ENCODE measurements at places on chromosomes 13 and 19. TPM values are rescaled to one million over a fixed set of nuclear protein-coding genes. Genes with fewer than 3 reads are reported as not detected.

PGLYRP2 gene
- total RNA-seq, result 0.34 TPM

CIC gene
- 83.4 TPM for total RNA-seq

DNA sequence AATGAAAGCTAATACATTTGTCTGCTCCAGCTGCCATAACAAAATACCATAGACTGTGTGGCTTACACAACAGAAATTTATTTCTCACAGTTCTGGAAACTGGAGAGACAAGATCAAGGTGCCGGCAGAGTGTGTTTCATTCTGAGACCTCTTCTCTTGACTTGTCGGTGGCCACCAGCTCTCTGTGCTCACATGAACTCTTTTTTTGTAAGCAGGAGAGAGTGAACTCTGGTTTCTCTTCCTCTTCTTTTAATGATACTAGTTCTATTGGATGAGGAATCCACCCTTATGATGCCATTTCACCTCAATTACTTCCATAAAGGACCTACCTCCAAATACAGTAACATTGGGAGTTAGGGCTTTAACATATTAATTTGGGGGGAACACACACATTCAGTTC lies 11.7 kb downstream of the KCTD12 start:
- DNase-seq, result no peak

- no peak for DNase-seq
These were observed 254.4 kb downstream of the DLEU7 start for GRCh38 chr13:50589139-50589538.

DNA sequence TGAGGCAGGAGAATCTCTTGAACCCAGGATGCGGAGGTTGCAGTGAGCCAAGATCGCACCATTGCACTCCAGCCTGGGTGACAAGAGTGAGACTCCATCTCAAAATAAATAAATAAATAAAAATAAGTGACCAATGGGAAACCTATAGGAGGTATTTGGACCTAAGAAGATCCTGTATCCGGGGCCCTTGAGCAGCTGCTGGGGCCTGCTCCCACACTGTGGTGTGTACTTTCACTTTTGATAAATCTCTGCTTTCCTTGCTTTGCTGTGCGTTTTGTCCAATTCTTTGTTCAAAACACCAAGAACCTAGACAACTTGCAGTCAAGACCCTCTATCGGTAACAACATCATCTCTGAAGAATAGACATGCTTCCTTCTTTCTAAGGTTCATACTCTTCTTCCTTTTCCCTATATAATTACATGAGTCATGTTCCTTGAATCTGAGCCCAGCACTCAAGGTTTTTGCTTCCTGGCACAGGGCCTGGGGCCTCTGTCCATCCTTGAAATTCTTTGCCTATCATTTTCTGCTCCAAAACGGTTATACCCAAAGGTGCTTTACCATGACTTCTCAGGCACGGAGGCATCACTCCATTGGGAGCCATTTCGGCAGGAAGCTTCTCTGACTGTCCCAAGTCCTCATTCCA lies 14.2 kb upstream of the PNMA8C start:
- no peak for DNase-seq

- DNase-seq, result no peak
These were observed 20.2 kb upstream of the PNMA8B start for GRCh38 chr19:46515879-46516350.

- no peak for DNase-seq
These were observed 700 bp downstream of the ZNF816 start for GRCh38 chr19:52961981-52962380.
